ENCODE measurements at places on chromosomes 7 and 10.

DNA sequence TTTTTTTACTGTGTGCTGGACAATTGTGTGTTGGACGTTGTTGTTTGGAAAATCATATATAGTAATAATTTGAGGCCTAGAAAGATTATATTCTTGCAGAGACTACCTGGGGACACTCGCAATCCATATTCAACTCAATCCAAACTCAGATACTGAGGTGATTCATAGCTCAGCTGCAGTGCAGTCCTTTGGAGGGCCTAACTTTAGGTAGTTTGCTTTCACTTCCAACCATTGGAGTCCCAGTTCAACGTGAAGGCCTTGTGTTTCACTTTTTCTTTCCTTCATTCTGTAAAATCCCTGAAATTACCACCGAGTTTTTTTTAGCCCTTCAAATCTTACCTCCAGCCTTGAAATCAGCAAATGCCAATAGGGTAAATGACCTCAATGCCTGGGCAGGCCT, 32.3 kb downstream of the ATRNL1 start:
- DNase-seq: no peak

- DNase-seq: no peak
Observed at GRCh38 chr10:60942134-60942787, 1.7 kb downstream of the RHOBTB1 start.

DNA sequence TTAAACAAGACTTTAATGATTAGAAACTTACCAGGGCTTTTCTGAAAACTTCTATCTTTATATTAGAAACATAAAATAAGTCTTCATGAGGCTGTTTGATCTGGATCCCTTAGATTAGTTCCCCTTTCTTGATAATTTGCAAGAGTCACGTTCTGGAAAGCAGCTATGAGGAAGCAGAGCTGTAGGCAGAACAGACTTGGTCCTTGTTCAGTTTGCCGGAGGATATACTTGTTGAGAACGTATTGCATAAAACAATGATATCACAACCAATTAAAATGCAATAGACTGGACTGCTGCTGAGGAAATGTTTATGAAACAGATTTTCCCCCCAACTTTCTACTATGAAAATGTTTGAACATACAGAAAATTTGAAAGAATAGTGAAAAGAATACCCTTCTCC, 2.8 kb downstream of the SAMD9L start:
- no peak for DNase-seq

GRCh38 chr10:16857419-16857818, 40.2 kb upstream of the RSU1 start:
- no peak for DNase-seq

GRCh38 chr7:91876391-91877133, 3.9 kb downstream of the MTERF1 start:
- no peak for DNase-seq

DNA sequence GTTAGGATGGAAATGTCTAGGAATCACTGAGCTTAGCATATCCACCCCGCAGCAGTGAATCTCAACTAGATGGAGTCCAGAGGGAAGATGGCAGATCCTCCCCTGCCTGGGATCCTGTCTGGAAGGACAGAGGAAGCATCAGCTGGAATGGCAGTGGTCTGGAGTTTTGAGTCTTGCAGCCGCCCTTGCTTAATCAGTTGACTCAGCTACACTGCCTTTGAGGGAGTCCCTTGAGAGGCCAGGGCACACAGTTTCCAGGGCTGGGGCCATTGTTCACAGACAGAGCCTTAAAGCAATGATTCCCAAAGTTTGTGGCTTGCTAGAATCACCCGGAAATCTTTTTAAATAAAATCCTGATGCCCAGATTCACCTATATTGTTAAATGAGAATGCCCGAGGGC, 128.1 kb downstream of the NT5C2 start:
- no peak for DNase-seq

DNA sequence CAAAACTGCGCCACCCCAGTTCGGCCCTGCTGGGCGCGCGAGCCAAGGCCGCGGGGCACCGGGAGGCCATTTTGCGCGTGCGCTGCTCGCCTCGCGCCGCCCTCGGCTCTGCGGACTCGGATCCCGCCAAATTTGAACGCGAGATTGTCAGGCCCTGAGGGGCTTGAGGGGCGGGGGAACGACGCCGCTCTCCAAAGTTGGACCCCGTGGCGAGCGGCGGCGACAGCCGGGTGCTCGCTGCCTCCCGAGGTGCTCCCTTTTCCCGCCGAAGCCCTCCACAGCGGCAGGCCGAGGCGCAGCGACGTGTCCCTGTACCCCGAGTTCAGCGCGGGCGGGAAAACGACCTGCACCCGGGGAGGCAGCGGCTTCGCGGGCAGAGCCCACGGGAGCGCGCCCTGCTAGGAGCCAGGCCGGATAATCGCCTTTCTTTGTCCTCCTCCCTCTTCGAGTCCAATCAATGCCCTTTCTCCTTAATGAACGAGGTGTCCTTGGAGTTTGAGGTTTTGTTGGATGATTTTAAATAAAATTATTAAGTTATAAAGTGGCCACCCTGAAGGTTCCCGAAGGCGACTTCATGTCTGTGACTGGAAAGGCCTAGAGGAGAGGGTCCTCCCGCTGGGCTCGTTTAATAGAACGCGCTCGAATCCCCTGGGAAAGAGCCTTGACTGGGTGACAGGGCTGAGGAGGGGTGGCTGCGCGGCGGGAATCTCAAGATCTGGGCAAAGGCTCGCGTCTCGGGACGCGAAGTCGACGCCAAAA, 10.7 kb upstream of the SPAG6 start:
- no peak for DNase-seq

DNA sequence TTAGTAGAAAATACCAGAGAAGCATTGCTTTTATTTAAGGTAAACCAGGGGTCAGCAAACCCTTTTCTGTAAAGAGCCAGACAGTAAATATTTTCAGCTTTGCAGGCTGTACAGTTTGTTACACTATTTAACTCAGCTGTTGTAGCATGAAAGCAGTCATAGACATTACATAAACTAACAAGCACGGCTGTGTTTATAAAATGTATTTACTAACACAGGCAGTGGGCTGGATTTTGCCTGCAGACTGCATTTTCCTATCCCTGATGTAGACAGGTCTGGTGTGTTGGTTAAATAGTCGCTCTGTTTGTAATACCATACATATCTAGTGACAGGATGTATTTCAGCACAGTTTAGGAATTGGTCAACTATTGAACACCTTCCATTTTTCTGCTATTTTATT, 129.3 kb downstream of the ST7 start:
- DNase-seq: no peak

- DNase-seq: no peak
Observed at GRCh38 chr10:107444443-107444842, 279.9 kb upstream of the SORCS1 start.

- DNase-seq: no peak
Observed at GRCh38 chr7:130732980-130733930, 752 bp downstream of the KLF14 start.

GRCh38 chr7:52711951-52712350, 323.5 kb upstream of the POM121L12 start:
- DNase-seq: no peak

GRCh38 chr10:127024685-127025435, 119.6 kb downstream of the DOCK1 start:
- no peak for DNase-seq

DNA sequence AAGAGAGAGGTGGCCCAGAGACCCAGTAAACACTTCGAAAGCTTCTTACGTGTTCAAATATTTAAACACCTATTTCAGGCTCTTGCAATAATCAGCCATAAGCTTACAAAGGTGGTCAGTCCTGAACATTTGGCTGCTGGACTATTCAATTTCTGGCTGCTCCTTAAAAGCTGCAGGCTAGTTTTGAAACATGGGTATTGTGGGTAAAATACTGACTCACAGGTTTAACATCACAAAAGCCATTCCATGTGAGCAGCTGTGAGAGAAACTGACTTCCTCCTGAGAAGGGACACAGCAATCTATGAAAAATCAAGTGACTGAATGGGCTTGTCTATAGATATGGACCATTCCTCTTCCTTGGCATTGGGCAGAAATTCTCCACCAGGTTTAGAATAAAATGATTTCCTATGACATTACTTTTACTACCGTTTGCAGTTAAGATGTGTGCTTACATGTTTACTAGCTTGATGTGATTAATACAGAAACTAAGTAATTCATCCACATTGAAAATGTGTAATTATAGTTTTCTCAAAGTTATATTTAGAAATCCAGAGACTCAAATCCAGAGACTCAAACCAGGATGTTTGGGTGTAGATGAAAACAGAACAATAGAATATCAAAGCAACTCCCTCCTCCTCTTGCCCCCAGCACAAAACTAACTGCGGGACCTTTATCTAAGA, 252.3 kb downstream of the GATA3 start:
- DNase-seq: no peak

DNA sequence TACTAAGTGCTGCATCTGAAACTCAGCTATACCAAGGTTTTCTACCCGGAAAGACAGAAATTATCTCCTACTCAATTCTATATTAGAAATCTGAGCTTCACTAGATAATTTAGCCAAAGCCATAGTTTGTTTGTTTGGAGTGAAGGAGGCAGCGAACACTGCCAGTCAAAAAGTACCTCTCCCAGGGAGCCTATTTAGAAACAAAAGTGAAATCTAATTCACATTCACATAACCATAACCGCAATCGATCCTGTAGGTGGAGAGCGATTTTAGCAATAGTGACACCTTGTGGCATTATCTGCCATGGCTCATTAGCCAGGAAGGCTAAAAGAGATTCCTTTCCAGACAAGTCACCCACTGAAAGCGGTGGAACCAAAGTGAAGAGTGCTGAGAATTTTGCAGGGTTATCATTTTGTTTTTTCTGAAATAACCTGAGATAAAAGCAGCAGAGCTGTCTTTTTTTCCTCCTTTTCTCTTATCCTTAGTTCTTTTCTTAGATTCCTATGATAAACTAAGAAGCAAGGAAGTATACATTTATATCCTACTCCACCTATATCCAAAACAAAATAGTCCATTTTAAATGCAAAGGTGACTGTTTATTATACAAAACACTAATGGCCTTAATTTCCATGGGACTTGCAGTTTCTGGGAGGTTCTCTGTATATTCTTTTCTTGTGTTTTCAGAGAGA, 83.7 kb upstream of the BET1 start:
- DNase-seq: peak; percentile 22

DNA sequence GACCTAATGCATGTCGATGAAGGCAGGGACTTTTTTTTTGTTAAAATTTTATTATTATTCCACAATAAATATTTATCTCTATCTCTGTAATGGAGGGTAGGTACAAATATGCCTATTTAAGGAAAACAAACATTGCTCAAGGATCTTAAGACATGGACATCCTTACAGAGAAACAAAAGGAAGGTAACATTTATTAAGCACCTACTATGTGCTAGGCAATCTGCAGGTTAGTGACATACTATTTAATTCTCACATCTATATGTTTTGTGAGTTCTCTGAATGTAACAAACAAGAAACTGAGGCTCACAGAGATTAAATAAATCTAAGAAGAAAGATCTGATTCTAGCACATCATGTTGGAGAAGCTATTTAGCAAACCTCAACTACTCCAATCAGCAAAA, 32.1 kb downstream of the LMOD2 start:
- no peak for DNase-seq

DNA sequence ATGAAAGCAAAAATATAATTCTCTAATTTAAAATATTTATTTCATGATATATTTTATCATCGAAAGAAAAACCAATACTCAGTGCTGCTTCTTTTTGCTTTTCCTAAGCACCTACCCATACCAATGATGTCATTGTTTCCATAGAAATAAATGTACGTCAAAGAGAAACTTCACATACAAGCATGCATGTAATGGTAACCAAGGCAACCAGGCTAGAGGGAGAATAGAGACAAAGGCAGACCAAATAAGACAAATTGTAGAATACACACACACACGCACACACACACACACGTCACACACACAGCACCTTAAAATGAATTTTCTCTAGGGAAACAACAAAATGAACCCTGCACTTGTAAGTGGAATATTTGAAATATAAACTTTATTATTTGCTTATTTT, 75.5 kb downstream of the MACC1 start:
- peak; percentile 92 for DNase-seq

- DNase-seq: no peak
Observed at GRCh38 chr7:31935124-31936054, 134.8 kb downstream of the PDE1C start.

GRCh38 chr10:11116361-11116760, 98.7 kb downstream of the CELF2 start:
- DNase-seq: no peak

DNA sequence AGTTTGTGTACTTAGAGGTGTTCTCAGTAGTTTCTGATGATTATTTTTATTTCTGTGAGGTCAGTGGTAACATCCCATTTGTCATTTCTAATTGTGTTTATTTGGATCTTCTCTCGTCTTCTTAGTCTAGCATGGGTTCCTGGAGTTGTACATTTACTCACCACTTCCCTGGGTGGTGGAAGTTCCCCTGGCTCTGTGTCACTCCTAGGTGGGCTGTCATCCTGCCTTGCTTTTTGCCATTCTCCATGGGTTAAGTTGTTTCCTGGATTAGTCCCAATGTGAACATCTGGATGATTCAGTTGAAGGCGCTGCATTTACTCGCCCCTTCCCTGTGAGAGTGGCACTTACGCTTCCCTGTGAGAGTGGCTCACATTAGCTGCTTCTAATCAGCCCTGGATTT, 48.2 kb downstream of the GSAP start:
- no peak for DNase-seq

- DNase-seq: peak; percentile 12
Observed at GRCh38 chr10:30505543-30506298, 71.7 kb downstream of the MAP3K8 start.

DNA sequence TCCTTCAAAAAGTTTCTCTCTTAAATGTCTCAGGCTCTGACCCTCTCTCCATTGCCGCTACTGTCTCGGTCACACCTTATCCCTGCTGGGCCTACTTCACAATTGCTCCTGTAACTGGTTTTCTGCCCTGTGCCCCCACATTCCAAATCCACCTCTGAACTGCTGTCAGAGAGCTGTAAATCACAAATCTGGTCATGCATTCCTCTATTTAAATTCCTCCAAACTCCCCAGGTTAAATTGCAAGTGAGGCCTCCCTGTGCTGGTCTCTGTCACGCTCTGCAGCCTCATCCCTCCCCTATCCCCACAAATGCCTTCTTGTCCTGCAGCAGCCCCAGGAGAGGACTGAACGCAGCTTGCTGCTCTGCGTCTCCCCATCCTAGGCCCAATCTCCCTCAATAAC, 40.4 kb upstream of the CDCA7L start:
- no peak for DNase-seq

- peak; percentile 33 for DNase-seq
Observed at GRCh38 chr10:28668363-28669226, 8.7 kb upstream of the BAMBI start.

DNA sequence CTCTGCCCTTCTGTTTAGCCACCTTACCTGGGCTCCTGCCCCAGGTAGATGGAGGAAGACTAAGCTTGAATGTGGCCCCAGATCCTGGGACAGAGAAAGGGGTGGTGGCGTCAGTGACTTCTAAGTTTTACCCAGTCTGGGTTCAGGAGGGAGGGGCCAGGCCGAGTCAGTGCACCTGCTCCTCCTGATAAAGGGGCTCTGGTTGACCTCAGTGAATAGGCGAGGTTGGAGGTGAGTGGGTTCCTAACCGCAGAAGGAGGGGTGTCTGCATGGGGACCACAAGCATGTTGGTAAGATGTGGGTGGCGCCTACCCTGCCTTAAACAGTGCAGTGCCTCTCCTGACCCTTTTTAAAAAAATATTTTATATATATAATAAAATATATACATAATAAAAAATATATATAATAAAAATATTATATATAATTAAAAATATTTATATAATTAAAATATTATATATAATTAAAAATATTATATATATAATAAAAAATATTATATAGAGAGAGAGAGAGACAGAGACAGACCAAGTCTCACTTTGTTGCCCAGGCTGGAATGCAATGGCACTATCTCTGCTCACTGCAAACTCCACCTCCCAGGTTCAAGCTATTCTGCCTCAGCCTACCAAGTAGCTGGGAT, 97.3 kb upstream of the GTF2I start:
- DNase-seq: no peak
